ENCODE measurements at places on chromosomes 12 and 14.

DNA sequence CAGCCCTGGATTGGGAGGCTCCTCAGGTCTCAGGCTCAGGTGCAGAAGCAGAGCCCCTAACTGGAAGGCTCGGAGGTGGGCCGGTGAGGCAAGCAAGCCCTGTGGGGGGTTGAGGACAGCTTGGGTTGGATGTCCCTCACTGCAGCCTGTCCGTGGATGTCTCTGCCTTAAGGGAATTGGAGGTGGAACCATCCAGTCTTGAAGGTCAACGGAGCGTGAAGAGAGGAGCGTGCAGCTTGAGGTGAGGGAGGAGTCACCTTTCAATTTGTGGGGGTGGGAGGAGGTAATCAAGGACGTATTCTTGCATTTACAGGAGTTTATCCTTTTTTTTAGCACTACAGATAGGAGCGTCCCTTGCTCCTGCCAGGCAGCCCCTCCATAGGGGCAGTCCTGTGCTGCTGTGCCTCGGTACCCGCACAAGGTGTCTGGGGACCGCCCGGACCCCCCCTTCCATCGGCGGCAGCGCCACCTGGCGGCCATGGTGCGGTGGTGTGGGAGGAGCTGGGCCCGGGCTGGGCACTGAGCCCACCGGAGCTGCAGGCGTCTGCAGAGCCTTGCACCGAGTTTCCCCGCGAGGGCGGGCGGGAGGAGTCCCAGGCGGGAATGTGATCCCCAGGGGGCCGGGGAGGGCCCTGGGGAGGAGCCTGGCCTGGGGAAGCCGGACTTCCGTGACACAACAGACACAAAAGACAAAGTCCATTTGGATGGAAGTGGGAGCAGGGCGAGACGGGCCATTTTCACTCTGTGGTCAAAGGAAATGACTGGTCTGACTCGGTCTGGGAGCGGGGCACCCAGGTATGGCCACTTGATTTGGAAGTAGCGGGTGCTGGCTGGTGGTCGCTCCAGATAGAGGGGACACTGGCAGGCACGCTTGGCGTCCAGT, 864 bp downstream of the DNAJC22 start:
- peak; percentile 76 for DNase-seq

GRCh38 chr12:75656648-75657047, 145.2 kb upstream of the KRR1 start:
- DNase-seq = no peak

DNA sequence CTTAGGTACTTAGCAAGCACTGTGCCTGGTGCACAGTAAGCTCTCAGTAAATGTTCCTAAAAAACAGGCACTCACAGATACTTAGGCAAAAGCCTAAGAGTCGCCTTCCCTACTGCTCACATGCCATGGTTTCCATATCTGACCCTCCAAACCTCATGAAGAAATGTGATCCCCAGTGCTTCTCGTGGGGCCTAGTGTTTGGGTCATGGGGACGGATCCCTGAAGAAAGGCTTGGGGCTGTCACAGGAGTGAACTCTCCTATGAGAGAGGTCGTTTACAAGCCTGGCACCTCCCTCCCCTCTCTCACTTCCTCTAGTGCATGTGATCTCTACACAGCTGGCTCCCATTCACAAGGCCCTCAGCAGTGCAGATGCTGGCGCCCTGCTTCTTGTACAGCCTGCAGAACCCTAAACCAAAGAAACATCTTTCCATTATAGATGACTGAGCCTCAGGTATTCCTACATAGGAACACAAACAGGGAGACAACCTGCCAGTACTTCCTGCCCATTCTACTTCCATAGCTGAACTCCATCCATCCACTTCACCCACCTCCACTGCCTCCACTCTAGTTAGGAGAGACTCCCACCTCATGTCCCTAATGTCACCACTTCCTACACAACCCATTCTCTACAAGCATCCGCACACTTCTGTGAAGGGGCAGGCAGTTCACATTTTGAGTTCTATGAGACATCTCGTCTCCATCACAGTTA, 2.9 kb downstream of the SLC15A4 start:
- no peak for DNase-seq

DNA sequence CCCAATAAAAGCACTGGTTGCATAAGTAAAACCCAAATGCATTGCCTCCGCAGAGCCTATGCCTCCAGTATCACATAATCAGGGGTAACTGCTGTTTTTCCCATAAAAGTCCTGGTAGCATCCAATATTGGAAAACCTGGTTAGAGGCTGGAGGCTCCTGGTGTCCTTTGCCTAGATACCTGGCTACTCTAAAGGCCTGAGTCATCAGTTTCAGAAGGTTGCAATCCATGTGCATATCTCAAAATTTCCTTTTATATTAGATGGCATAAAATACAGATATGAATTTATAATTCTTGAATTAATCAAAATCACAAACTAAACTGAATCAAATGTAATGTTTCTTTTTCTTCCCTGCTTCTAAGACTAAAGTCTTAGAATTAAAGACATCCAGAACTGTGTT, 164.2 kb upstream of the DCN start:
- no peak for DNase-seq

GRCh38 chr12:16384732-16385131, 37.3 kb downstream of the MGST1 start:
- no peak for DNase-seq

- DNase-seq = no peak
Observed at GRCh38 chr14:93032421-93032936, 83.2 kb downstream of the ITPK1 start.

DNA sequence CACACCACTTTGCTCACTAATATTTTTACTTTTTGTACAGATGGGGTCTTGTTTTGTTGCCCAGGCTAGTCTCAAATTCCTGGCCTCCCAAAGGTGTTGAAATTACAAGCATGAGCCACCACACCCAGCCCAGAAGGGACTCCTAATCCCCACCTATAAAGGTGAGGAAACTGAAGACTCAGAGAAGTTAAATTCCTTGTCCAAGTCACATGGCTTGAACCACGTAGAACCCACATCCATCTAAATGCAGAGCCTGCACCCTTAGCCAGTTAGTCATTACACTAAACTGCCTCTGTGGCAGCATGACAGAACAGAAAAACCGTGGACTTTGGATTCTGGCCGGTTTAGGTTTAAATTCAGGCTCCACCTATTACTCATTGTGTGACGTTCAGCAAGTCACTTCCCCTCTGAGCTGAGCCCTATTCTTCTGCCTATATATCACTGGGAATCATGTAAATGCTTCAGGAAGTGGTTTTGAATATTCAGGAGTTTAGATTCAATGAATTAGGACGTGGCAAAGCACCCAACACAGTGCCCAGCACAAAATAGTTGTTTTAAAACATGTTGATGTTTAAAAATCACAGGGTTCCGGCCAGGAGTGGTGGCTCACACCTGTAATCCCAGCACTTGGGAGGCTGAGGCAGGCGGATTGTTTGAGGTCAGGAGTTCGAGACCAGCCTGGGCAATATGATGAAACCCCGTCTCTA, 3.0 kb upstream of the CORO1C start:
- DNase-seq = no peak

- no peak for DNase-seq
Observed at GRCh38 chr12:57850854-57851430, 4.4 kb upstream of the CTDSP2 start.

DNA sequence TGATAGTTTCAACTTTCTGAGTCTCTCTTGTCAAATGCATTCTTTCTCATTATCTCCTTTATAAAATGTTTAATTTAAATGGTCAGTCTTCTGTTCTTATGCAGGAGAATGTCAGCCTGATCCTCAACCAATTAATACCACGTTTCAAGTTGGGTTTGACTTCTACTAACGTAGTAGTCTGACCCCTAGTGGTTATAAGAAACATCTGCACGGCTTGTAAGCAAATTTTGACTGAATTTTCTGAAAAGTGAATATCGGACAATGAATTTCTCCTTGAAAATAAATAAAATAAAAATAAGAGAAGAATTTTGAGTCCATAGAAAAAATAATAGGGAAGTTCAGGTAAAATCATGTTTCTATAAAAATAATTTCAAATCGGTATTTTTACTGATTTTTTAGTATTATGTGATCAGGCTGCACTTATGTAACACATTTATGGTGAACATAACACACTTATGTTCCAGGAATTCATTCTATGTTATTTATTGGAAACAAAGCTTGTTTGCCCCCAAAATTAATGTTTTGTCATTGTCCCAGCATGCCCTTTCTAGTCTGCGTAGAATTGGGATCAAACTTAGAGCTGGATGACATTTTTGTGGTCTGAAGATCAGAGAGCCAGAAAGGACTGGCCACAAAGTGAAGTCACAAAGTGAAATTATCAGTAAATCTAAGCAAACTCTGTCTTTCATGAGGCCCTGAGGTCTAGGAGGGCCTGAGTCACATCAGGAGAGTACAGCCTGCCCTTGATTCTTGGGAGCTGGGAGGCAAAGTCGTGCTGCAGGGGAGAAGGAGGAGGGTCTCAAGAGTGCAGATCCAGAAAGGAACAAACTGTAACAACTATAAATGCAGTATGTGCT, 101.2 kb upstream of the STXBP6 start:
- peak; percentile 10 for DNase-seq

DNA sequence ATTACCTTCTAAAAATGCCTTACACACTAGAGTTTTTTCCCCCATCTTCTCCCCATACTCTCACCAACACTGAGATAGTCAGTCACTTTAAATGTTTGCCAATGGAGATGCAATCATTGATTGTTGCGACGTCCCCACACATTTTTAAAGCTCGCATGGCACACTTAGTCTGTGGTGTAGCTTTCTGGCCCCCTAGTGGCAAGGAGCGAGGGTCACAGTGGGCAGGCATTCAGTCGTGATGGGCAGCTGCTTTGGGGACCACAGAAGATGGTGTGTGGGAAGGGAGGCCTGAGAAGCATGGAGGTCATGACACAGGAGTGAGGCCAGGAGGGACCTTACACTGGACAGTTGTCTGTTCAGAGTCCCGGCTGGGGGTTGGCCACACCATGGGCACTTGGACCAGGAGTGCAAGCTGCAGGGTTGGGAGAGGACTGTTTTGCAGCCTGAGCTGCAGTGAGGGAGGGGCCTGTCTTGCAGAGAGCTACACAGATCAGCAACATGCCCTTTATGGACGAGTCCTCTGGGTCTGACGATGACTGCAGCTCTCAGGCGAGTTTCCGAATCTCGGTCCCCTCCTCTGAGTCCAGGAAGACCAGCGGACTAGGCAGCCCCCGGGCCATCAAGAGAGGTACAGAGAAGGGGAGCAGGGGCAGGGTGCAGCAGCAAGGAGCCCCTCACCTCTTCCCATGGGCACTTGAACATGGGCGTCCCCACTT, 28.6 kb downstream of the PIGH start:
- DNase-seq = peak; percentile 21

DNA sequence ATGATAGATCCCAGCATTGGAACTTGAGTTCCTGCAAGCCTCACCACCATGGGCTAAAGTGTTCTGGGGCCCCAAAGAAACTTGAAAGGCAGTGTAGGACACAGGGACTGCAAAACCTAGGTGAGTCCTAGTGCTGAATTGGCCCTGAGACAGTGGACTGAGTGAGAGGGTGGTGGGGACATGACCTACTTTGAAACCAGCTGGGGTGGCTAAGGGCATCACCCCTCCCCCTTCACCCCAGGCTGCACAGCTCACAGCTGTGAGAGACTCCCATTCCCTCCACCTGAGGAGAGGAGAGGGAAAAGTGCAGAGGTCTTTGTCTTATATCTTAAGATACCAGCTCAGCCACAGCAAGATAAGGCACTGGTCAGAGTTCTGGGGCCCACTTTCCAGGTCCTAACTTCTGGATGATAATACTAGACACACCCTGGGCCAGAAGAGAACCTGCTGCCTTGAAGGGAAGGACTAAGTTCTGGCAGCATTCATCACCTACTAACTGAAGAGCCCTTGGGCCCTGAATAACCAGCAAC, 62.5 kb downstream of the MAPKAPK5 start:
- DNase-seq = no peak

GRCh38 chr14:33793398-33794110, 157.3 kb downstream of the EGLN3 start:
- DNase-seq = no peak

- no peak for DNase-seq
Observed at GRCh38 chr14:83164591-83164990, 1630.9 kb upstream of the SEL1L start.

DNA sequence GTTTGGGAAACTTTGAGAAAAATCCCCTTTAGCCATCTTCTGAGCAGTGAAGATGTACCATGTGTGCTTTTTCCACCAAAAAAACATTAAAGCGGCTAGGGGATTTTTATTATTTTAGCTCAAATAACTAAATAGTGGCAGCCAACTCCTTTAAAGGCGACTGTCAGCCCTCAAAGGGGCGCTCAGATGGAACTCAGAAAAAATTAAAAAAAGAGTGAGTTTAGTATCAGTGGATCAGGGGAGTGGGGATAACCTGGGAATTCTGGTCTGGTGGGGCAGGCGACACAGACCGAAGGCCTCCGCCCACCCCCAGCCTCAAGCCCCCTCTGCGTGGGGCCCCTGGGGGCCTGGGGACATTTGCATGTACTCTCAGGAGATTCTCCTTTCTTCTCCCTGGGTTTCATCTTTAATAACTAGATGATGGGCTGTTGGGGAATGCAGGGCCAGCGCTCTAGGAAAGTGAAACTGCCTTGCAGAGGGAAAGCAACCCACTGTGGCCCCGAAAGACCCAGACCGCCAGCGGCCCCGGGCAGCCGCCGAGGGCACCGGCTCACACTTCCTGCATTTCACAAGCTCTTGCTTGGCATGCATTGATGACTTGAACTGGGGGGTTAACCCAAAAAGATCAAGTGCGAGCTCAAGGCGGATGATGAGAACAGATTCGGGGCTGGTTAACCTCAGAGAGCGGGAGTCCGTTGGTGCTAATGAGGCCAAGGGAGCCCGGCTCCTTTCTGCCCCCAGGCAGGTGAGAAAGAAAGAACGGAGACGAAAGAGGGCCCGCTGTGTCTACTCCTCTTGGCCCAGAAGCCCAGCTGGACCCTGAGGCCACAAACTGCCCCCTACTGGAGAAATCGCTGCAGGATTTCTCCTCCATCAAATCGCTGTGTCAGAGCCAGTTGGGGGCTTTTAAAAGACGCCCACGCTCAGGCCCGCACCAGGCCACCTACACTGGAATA, 7.3 kb upstream of the BATF start:
- no peak for DNase-seq

DNA sequence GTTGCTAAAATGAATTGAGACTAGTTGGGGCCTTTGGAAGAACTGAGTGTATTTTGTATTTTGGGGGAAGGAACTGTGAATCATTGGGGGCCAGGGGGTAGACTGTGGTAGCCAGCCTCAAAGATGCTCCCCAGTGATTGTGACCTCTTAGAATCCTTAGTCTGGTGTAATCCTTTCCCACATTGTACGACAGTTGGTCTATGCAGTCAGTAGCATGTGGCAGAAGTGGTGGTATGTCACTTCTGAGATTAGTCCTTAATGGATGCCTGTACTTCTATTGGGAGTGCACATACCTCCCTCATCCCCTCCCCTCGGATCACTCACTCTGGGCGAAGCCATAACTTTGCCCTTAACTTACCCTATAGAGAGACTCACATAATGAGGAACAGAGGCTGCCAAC, 48.0 kb downstream of the USP15 start:
- no peak for DNase-seq

DNA sequence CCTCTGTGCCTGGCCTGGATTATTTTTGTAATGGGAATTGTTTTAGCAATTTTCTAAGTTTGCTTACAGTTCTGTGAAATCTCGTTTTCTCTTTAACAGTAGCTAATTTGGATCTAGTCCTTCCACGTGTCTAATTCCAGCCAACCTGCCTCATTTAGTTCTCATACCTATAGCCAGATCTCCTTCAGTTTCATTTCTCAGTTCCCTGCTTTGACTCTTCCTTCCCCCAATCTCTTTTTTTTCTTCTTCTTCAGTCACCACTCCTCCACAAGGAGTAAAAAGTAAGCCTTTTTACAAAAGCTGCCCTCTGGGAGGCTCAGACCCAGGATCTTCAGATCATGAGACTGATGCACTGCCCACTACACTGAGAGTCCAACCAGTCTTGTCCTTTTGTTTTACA, 1.4 kb downstream of the THTPA start:
- DNase-seq = no peak

GRCh38 chr12:59615392-59616165, 19.8 kb downstream of the SLC16A7 start:
- DNase-seq = no peak

Data from renal cortex interstitium (tissue), 15 donors.